Sigmoid colon (tissue), 7 donors: ENCODE measurements at places on chromosomes 1 and 21. TPM values are rescaled to one million over a fixed set of nuclear protein-coding genes. Genes with fewer than 3 reads are reported as not detected.

ROR1 gene
- 27.3 TPM for total RNA-seq

TMEM69 gene
- 24.6 TPM for total RNA-seq

ESPN gene
- 1.3 TPM for total RNA-seq

TRNP1 gene
- 16.4 TPM for total RNA-seq

LCE1D gene
- total RNA-seq = not detected

CHI3L2 gene
- 1.8 TPM for total RNA-seq

SYCP1 gene
- not detected for total RNA-seq

APCS gene
- not detected for total RNA-seq

RASSF5 gene
- total RNA-seq = 3.6 TPM

TEX38 gene
- total RNA-seq = not detected

FAM72A gene
- total RNA-seq = 0.83 TPM

ANGPTL1 gene
- 159 TPM for total RNA-seq

NRIP1 gene
- total RNA-seq = 35.3 TPM

SELENOF gene
- total RNA-seq = 97.9 TPM

LCE6A gene
- not detected for total RNA-seq

KCNK2 gene
- total RNA-seq = 0.83 TPM

CEPT1 gene
- total RNA-seq = 32.9 TPM

G0S2 gene
- 19.3 TPM for total RNA-seq

CASQ1 gene
- total RNA-seq = 2.5 TPM

LY9 gene
- 0.16 TPM for total RNA-seq

PLEKHN1 gene
- not detected for total RNA-seq

MAGI3 gene
- total RNA-seq = 22.2 TPM

TMEM200B gene
- total RNA-seq = 32.6 TPM

CA6 gene
- not detected for total RNA-seq

SPRR1B gene
- not detected for total RNA-seq

MX1 gene
- 8.6 TPM for total RNA-seq

RGL1 gene
- total RNA-seq = 42.1 TPM
